ENCODE measurements at places on chromosomes 4 and X. TPM values are rescaled to one million over a fixed set of nuclear protein-coding genes. Genes with fewer than 3 reads are reported as not detected.

Gene GALNTL6
- not detected for total RNA-seq

- no peaks in the 10 kb centered on the region for H3K4me1 ChIP-seq
- no peak overlapping the region for H3K4me3 ChIP-seq
- no peak for DNase-seq
- H3K27me3 ChIP-seq, result no peaks in the 10 kb centered on the region
These were observed 22.4 kb upstream of the CPLX1 start for GRCh38 chr4:848307-848691.

DNA sequence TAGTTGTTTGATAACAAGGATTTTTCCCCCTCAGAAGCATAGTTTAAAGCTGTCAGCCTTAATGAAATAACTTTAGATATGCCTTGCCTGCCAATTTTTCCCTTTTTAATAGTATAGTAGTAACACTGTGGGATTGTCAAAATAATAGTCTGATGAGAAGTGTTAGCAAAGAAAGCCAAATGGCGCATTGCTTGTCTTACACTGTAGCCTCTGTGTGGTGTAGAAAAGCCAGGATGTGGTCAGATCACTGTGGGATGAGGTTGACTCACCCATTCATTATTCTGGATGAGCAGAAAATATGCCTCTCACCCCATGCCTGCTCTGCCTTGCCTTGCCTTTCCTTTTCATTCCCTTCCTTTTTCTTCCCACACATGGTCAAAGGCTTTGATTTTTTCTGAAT is 257.8 kb upstream of the NRK start:
- no peaks in the 10 kb centered on the region for H3K27me3 ChIP-seq
- H3K36me3 ChIP-seq, result no peaks in the 10 kb centered on the region
- H3K27ac ChIP-seq, result no peak overlapping the region
- no peak overlapping the region for H3K4me3 ChIP-seq

- no peaks in the 10 kb centered on the region for H3K4me1 ChIP-seq
- H3K4me3 ChIP-seq, result no peak overlapping the region
- H3K27me3 ChIP-seq, result peaks cover 4% of the 10 kb centered on the region
- no peak overlapping the region for H3K27ac ChIP-seq
- H3K36me3 ChIP-seq, result no peaks in the 10 kb centered on the region
- DNase-seq, result no peak
These were observed 56.4 kb downstream of the RWDD4 start for GRCh38 chr4:183602557-183603027.

- no peak for DNase-seq
- no peaks in the 10 kb centered on the region for H3K36me3 ChIP-seq
- no peaks in the 10 kb centered on the region for H3K27me3 ChIP-seq
- H3K27ac ChIP-seq, result no peak overlapping the region
- H3K4me3 ChIP-seq, result no peak overlapping the region
- H3K4me1 ChIP-seq, result no peaks in the 10 kb centered on the region
These were observed 2253.2 kb upstream of the TENM3 start for GRCh38 chr4:179989975-179990374.

- H3K4me1 ChIP-seq, result no peaks in the 10 kb centered on the region
- H3K27me3 ChIP-seq, result no peaks in the 10 kb centered on the region
- no peak for DNase-seq
- peaks cover 14% of the 10 kb centered on the region for H3K36me3 ChIP-seq
These were observed 130.5 kb downstream of the PTTG2 start for GRCh38 chr4:38090455-38091246.

Gene ADGRL3
- not detected for total RNA-seq

GRCh38 chr4:173418639-173419038 is 19.7 kb upstream of the SCRG1 start:
- no peaks in the 10 kb centered on the region for H3K4me1 ChIP-seq
- no peaks in the 10 kb centered on the region for H3K36me3 ChIP-seq
- no peak overlapping the region for H3K27ac ChIP-seq
- no peak for DNase-seq
- no peaks in the 10 kb centered on the region for H3K27me3 ChIP-seq

Gene WNK3
- 0.16 TPM for total RNA-seq

Gene FOXR2
- not detected for total RNA-seq

Gene RAB33A
- 14.8 TPM for total RNA-seq

- no peak overlapping the region for H3K27ac ChIP-seq
- no peaks in the 10 kb centered on the region for H3K27me3 ChIP-seq
- no peak overlapping the region for H3K4me3 ChIP-seq
- DNase-seq, result no peak
- H3K4me1 ChIP-seq, result no peaks in the 10 kb centered on the region
These were observed 10.3 kb upstream of the CXCL2 start for GRCh38 chr4:74109116-74109869.

- peaks cover 43% of the 10 kb centered on the region for H3K27me3 ChIP-seq
- H3K36me3 ChIP-seq, result no peaks in the 10 kb centered on the region
- H3K4me3 ChIP-seq, result no peak overlapping the region
- no peak for DNase-seq
- H3K4me1 ChIP-seq, result peaks cover 4% of the 10 kb centered on the region
These were observed 1.3 kb downstream of the PARM1 start for GRCh38 chr4:74934016-74934831.

All from CD4-positive, alpha-beta T cell (primary cell).